ENCODE measurements at places on chromosomes 5 and 9. TPM values are rescaled to one million over a fixed set of nuclear protein-coding genes. Genes with fewer than 3 reads are reported as not detected.

DNA sequence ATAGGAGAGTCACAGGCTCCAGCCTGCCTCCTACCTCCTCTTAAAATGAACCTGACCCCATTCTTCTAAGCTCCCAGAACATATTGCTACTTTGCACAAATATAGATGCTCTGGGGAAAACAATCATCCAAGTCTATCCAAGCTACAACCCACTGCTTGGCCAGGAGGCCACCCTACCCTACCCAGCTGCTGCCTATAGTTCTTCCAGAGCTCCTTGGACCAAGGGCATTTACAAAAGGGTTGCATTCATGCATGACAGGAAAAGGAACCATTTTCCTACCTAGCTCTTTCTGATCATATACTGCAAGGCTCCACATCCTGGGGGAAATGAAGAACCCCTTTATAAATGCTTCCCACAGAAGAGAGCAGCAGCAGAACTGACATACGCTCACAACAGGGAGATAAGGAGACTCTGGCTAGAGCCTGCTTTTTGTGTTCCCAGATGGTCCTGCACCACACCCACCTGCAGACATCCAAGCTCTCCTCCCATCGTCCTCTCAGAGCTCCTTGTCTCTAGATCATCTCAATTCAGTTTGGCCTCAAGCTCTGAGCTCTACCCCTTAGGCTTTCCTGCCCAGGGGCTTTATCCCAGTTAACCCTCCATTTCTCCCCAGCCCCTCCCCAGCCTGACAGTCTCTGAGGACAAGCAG is 185.5 kb downstream of the SPOCK1 start:
- H3K27ac ChIP-seq: no peak overlapping the region
- no peak overlapping the region for H3K4me3 ChIP-seq
- H3K27me3 ChIP-seq: no peaks in the 10 kb centered on the region
- H3K4me1 ChIP-seq: peaks cover 14% of the 10 kb centered on the region
- DNase-seq: no peak

DNA sequence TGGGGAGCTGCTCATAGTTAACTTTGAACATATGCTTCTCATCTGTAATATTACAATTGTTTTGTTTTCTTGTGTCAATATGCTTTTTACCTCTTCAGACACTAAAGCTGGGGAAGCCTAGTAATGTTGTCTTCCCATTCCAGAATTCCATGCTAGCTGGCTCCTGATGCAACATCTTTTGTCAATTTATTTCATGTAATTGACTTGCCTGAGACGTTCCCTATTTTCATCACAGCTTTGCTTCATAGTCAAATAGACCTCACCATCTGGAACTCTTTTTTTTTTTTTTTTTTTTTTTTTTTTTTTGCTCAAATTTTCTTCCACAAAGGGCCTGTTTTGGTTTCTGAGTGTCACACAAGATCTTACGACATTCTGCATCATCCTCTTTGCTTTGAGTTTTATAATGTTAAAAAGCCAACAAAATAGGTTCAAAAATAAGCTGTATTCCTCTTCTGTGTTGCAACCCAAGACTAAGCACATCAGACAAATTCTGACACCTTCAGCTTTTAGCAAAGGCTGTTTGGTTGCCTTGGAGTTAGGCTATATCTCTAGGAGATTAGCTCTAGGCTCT is 235.2 kb downstream of the NR3C1 start:
- no peaks in the 10 kb centered on the region for H3K4me1 ChIP-seq
- no peak for DNase-seq
- no peaks in the 10 kb centered on the region for H3K36me3 ChIP-seq
- no peak overlapping the region for H3K27ac ChIP-seq

GRCh38 chr5:73204733-73205132 is 31.7 kb downstream of the TMEM174 start:
- H3K36me3 ChIP-seq: no peaks in the 10 kb centered on the region
- peaks cover 11% of the 10 kb centered on the region for H3K27me3 ChIP-seq
- DNase-seq: no peak
- H3K4me3 ChIP-seq: no peak overlapping the region
- H3K27ac ChIP-seq: no peak overlapping the region
- no peaks in the 10 kb centered on the region for H3K4me1 ChIP-seq

DNA sequence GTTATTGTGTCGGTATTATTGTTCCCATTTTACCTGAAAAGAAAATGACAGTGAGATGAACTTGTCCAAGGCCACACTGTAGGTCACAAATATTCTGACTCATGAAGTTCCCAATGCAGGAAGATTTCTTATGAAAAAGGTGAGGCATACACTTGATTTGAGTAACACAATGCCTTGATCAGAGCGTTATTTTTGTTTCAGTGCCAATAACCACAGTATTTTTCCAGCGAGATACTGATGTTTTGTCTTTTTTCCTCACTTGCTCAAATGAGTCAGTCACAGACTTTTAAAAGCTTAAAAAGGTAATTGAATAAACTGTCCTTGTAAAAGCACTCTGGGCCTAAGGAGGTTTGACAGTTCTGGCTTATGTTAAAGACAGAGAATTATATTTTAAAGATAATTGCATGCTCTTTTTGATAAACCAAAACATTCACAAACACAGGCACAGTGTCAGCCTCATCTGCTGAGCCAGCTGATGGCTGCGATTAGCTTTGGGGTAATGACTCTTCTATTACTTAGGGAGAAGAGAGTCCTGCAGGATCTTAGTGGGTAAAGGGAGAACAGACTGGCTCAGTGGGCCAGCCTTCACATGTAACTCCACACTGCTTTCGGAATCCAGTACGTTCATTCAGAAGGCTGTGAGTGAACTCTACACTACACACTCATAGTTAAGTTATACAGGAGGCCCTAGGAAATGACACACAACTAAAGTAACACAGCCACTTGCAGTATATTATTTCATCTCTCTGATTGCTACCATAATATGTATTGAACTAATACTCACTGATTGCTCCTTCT is 165.5 kb upstream of the CD180 start:
- no peak overlapping the region for H3K27ac ChIP-seq
- DNase-seq: peak; percentile 20
- H3K36me3 ChIP-seq: no peaks in the 10 kb centered on the region
- H3K4me3 ChIP-seq: no peak overlapping the region

GRCh38 chr5:136064510-136064909 is 35.7 kb downstream of the TGFBI start:
- H3K36me3 ChIP-seq: peaks cover 35% of the 10 kb centered on the region
- H3K4me1 ChIP-seq: peaks cover 2% of the 10 kb centered on the region
- no peaks in the 10 kb centered on the region for H3K27me3 ChIP-seq
- DNase-seq: no peak

DNA sequence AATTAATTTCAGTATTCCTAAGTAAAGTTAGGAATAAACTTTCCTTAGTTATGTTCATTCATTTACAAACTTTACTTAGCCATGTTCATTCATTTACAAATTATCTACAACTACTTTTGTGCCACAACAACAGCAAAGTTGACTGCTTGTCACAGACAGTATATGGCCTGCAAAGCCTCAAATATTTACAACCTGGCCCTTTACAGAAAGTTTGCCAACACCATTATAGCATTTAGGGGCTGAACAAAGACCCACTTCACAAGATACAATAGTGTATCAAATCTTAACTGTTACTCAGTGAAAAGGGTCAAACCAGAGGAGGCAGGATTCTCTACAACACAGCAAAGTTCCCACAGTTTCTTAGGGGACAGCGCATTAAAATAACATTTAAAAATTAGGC is 9.7 kb upstream of the OTULINL start:
- H3K4me3 ChIP-seq: no peak overlapping the region
- no peak for DNase-seq
- H3K4me1 ChIP-seq: no peaks in the 10 kb centered on the region

Gene SLC36A3
- total RNA-seq: not detected

Gene HAVCR2
- 3.6 TPM for total RNA-seq

Gene CARD9
- total RNA-seq: 1.0 TPM

Gene CLIC3
- 3.5 TPM for total RNA-seq
